ENCODE measurements at places on chromosomes 12 and 14.

- DNase-seq, result no peak
These were observed 130.1 kb upstream of the NEDD1 start for GRCh38 chr12:96776908-96777307.

DNA sequence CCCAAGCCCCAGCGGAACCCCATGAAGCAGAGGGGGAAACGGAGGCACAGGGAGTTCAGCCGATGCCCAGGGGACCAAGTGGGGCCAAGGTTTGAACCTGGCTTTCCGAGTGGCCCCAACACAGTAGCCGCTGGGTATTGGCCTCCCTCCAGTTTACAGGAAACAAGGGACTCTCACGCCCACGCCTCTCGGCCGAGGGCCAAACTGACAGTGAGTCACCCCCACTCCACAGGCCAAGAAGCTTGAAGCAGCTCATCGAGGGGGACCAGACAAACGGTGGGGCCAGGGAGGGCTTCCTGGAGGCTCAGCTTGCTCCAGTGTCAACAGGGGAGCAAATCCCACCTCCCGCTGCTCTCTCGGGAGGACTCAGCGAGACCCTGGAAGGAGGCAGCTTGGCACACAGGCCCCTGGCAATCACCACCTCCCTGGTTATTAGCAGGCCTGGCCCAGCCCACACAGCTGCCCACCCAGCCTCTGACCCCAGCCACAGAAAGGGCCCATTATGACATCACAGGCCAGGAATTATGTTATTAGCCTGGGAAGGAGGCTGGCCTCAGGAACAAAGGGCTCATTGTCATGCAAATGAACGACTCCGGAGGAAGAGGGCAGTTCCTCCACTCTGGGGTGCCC is 54.6 kb downstream of the NCOR2 start:
- DNase-seq, result peak; percentile 96

DNA sequence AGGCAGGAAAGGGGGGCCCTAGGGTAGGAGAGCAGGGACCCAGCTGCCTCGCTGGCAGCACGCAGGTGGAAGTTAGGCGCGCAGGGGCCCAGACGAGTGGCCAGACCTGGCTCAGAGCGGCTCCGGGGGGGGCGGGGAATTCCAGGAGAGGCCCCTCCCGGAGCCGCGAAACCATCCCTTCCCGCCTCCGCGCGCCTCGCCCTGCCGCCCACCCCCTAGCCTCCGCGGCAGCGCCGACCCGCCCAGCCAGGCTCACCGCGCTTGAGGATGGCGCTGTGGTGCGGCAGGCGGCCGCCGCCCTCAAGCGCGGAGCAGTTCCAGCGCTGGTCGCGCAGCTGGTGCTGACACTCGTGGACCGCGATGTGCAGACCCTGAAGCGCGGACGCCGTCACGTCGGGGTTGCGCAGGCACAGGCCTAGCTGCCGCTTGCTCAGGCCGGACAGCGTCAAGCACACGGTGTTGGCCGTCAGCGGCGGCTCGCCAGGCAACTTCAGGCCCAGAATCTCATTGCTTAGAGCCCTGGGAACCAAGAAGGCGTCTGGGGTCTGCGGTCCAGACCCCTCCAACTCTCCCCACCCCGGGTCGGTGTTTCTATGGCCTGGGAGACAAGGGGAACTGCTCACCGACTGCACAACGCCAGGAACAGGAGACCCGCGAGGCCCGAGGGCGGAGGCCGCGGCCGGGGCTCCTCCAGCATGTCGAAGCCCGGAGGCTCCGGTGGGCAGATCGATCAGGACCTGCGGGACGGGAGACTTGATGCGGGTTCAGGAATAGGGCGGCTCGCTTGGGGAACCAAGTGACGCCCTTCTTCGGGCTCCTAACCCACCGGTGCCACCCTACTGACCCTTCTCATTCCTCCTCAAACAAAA is 1.5 kb downstream of the WNT10B start:
- no peak for DNase-seq

DNA sequence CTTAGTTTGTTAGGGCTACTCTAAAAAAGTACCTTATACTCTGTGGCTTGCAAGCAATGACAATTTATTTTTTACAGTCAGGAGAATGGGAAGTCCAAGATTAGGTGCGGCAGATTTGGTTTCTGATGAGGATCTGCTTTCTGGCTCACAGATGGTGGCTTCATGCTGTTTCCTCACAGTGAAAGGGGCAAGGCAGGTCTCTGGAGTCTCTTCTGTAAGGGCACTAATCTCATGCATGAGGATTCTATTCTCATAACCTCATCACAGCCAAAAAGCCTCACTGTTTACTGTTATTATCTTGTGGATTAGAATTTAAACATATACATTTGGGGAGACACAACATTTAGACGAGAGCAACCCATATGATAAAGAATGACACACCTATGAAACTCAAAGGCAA is 1957.4 kb upstream of the SEL1L start:
- no peak for DNase-seq

DNA sequence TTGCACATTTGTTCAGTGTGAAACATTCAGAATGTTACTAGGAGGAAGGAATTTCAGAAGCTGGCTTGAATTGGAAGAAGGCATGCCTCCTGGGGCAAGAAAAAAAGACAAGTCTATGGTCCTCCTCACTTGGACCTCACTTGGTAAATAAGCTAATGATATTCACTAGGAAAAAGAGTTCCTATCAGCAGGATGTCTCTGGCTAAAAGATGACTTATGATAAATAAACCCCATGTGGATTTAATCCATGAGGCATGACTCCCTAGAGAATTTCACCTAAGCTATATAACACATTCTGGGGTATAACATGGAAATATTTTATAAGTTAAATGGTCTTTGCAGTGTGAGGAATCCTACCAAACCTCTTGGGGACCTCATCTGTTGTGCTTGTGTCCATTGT is 199.9 kb downstream of the LRIG3 start:
- DNase-seq, result no peak

DNA sequence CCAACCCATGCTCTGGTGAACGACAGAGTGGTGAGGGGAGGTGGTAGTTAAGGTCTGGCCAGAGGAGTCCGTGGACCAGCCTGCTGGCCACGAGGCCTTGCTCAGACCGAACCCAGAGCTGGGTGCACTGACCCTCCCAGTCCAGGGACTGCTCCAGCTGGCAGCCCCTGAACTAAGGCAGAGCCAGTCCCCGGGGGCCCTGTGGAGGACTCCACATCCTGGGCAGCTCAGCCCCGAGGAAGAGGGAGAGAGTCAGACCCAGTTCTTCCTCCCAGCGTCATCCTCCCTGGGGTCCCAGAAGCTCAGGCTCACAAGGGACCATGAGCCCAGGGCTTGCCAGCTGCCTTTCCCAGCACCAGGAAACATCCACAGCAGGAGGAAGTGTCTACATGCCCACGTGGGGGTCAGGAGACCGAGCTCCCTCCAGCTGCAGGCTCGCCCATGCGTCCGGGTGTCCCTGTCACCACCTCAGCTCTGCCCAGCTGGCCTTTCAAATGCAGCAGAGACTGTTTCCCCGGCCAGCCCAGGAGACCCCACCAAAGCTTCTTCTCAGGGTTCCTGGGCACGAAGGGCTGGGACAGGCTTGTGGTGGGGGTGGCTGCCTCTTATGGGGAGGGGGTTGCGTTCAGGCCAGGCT is 194.4 kb downstream of the KIF26A start:
- DNase-seq, result peak; percentile 64

GRCh38 chr12:76083246-76083903 is 1.1 kb downstream of the NAP1L1 start:
- DNase-seq, result no peak

GRCh38 chr14:95137164-95137803 is 20.0 kb downstream of the DICER1 start:
- no peak for DNase-seq

- DNase-seq, result peak; percentile 89
These were observed 199.5 kb downstream of the ANO6 start for GRCh38 chr12:45415393-45415817.

- DNase-seq, result no peak
These were observed 5.2 kb upstream of the HSP90B1 start for GRCh38 chr12:103924761-103925641.

GRCh38 chr14:72369106-72369505 is 436.9 kb downstream of the RGS6 start:
- DNase-seq, result no peak

DNA sequence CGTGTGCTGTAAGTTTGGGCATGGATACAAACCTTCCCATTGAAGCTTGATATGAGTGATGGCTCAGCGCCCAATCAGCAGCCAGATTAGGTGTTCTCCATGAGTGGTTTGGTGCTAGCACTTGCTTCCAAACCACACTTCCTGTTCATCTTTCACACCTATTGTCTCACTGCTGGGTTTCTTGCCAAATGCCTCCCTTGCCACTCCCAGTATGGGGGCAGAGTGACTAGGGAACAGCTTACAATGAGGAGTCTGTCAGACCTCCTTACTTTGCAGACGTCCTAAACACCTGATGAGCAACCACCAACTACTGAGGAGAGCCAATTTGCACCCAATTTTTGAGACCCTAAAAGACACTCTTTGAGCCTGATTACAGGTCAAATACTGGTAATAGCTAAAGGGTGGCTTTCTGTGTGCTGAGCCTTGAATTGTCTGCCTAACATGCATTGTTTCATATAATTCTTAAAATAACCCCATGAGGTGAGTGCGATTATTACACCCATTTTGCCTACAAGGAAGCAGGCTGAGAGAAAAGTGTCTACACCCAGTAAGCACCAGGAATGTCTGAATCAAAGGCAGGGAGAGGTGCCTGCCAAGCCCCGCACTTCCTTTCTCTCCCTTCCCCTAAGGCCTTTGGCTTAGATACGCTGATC is 48.4 kb upstream of the FOS start:
- DNase-seq, result peak; percentile 86

- DNase-seq, result no peak
These were observed 15.0 kb upstream of the NEDD1 start for GRCh38 chr12:96892104-96892503.

DNA sequence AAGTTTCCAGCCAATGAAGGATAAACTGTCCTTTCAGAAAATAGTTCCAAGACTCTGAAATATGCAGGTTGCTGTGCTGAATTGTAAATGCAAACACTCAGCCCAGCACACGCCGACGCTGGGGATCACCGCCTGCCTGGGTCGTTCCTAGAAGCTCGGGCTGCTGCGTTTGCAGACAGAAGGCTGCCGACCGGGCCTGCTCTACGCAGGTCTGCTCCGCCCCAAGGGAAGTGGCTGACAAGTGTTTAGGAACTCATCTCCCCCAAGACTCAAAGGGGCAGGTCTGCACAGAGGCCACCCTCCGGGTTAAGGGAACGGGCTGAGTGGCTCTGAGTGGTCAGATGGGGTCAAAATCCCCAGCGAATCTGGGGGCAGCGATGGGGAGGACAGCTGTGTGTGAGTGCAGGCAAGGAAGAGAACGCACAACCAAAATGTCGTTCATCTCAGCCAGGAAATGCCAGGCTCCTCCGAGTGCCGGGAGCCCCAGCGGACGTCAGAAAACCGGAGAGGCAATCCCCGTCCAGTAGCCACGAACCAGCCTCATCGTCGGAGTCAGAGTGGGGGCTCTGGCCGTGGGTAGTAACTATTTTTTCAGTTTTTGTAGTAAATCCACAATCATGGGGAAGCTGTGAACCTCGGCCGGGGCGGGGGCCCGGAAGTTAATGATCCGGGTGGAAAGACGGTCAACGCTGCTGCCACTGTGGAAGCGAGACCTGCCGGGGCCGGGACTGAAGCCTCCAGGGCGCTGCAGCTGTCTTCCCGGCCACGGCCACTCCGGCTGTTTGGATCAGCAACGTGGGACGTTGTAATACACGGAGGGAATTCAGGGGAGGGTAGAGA is 6.0 kb downstream of the GALNT9 start:
- DNase-seq, result no peak

DNA sequence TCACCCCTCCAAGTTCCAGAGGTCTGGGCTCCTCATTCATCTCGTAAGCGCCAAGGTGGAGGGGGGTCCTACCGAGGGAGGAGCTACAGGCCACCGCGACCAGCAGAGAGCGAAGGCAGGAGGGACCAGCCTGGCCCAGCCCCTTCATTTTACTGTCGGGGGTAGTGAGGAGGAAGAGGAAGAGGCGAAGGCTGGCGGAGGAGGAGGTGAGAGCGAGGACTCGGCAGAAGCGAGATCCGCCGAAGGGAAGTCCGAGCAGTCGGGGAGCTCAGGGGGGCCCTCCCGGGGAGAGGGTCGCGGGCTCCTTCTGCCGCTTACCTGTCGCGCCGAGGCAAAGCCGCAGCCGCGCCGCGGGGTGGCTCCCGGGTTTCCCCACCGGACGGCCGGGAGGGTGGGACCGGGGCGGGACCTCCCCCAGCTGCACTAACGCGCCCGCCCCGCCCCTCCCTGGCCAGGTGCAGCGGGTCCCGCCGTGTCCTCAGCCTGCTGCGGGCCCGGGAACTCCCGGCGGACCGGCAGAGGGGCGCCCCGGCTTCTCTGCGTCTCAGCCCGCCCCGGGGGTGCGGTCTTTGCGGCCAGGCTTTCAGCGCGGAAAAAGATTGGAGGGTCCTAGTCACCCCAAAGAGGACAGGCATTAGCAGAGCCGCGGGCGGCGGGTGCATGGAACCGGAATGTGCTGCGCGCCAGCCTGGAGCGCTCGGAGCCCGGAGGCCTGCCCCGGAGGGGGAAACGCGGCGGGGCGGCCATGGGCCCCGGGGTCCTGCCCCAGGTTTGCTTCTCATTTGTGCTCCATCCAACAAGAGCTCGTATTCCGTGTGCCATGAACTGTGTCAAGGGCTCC is at the start of gene GALNT6:
Gene GALNT6 (minus strand): TSS at position 124 of the 841 bp plus-strand sequence. CDS start 11,625 bp downstream, outside the sequence.
- no peak for DNase-seq

GRCh38 chr14:31937730-31938346 is 139.3 kb upstream of the ARHGAP5 start:
- peak; percentile 84 for DNase-seq

DNA sequence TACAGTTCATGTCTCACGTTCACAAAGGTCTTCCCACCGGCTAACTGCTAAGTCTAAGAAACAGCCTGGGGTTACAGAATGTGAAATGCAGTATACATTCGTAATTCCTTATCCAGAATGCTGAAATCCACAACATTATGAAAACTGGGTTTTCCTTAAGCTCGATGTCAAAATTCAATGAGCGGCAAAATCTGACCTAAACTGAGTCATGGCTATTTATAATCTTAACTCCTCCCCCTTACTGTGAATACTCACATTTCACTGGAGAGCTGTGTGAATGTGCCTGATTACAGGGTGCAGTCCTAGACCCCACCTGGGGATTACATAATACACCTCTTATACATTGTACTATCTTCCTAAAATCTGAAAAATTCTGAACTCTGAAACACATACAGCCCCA is 35.3 kb downstream of the STX2 start:
- DNase-seq, result no peak

DNA sequence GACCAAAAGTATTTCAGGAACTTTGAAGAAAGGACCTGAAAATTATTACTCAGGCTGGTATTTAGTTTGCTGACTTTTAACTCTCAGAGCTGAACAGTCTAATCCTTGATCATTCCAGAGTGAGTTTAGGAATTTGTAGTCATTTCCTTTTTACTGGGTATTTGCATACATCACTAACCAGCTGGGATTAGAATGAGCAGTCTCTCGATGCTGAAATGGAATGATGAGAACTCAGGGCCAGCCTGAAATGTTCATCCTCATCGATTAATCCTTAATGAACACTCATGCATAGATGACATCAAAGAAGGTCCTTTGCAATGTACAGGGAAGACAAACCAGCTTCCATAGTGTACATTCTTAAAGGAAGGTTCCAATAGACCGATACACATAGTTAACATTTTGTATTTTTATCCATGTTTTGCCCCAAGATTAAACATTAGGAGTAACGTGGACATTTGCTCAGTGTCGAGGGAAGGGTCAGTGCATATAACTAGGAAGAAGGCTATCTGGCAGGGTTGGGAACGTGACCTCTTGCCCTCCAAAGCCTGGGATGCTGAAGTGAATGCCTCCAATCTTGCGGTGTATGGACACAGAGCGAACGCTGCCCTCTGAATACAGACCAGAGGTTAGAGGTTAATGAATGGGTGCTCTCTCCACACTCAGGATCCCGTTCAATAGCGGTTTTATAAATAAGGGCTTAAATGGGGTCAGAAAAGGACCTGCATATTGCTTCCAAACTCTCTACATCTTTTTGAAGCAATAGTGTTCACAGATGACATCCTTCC is 14.5 kb downstream of the FBXL14 start:
- DNase-seq, result no peak
